ENCODE measurements at places on chromosomes 2 and 18.

DNA sequence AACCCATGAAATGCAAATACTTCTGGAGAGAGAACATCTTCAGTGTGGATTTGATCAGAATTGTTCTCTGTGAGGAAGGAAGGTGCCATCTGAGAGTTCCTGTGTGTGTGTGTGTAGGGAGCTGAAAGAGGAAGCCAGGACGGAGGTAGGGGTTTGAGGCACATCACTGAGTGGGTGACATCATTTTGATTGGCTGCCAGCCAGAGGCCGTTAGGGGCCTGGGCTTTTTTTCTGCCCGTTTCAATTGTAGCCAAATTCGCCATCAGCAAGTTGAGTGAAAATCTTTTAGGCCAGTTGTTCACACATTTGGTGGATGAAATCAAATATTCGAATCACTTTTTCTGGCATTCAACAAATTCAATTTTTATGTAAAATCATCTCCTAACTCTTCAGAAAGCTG is 48.9 kb downstream of the TSN start:
- DNase-seq: no peak

DNA sequence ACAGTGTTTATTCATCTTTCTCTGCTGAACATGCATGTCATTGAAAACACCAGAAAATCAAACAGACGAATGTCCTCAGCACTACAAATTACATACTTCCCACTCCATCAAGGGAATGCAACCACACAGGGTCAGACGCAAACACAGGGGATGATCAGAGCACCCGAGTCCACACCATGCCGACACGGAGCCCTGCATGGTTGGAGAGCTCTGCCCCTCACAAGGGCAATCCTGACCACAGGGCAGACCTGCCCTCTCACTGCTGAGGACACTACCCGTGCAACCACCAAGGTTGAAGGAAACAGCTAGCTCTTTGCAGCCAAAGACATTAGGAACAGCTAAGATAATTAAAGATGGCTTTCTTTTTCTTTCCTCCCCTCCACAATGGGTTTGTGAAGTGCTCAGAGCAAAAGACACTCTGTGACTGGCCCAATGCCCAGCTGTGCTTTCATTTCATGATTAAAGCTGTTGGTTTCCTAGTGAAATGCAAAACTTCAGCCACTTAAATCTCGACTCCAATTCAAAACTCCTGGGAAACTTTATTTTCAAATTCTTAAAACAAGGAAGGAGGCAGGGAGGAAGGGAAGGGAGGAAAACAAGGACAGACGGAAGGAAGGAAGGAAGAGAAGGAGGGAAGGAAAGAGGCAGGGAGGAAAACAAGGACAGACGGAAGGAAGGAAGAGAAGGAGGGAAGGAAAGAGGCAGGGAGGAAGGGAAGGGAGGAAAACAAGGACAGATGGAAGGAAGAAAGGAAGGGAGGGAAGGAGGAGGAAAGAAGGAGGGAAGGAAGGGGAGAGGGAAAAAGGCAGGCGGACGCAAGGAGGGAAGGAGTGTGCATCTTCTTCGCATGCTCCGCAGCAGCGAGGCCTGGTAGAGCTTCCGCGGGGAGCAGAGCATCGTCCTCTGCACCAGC is 65.8 kb downstream of the NDUFA10 start:
- DNase-seq: no peak

- no peak for DNase-seq
Measured at GRCh38 chr2:46848447-46848846, 67.2 kb downstream of the MCFD2 start.

DNA sequence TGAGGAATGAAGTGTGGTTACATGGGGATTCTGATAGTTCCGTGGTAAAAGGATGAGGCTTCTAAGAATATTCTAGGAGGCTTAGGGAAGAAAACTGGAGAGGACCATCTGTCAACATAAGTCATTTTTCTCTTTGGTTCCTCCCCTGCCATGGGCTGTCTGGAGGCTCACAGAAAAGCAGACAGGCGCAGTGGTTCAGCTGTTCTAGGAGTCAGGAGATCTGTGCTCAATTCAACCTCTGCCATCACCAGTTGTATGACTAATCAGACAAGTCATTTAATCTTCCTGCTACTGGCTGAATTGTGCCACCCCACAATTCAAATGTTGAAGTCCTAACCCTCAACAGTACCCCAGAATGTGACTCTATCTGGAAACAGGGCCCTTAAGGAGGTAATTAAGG is 36.4 kb downstream of the ADAM17 start:
- DNase-seq: no peak

DNA sequence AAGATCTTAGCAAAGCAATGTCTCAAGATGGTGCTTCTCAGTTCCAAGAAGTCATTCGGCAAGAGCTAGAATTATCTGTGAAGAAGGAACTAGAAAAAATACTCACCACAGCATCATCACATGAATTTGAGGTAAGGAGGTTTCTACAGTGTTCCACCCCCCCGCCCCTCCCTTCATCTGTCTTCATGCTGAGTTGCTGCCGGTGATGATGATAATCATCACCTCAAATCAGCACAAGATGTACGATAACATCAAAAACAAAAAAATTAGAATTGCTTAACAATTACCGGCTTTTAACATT is 14.6 kb downstream of the UGP2 start:
- DNase-seq: peak; percentile 21
